ENCODE measurements at places on chromosomes 12 and 14.
A peak's percentile ranks its signal among the peaks of the same experiment; 100 is the strongest.

GRCh38 chr14:58060077-58060476 is 91.9 kb downstream of the ARMH4 start:
- no peak for DNase-seq

- no peak for DNase-seq
Observed at GRCh38 chr14:77950371-77951063, 150.6 kb downstream of the ADCK1 start.

GRCh38 chr12:32087306-32087705 is 19.3 kb upstream of the BICD1 start:
- no peak for DNase-seq

DNA sequence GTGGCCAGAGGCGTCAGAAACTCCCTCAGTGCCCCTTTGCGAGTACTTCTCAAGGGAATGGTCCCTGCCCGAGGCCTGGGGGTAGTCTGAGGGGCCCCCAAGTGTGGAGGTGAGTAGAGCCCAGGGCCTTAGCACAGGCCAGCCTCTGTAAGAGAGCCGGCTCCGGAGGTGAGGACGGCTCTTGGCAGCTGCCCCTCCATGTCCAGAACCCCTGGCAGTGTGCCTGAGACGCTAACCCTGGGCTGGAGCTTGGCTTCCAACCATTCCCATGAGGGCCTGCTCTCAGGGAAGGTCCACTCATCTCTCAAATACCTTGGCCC is 61.7 kb downstream of the PRMT8 start:
- DNase-seq = no peak

DNA sequence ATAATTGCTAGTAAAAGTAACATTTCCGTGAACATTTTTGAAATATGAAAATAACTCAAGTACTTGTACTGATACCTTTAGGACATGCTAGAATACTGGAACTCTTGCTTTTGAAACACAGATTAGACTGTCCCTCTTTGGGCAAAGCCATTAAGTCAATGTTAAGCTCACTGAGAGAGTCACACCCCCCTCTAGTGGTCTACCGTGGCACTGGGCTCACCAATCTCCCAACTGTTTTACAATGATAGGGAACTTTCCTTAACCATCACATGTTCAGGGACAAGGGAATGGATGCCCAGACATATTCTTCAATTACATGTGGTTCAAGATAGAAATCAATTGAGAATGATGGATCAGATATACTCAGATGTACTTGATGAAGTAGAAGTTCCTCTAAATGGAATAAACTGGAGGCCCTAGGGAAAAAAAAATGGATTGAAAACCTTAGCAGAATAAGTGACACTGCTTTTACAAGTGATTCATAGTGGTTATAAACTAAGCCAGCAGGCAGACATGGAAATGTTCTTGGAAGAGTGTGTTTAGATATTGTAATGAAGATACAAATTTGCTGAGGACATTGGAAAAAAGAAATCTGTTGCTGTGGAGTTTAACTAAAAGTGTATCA is 17.8 kb downstream of the NANOG start:
- peak; percentile 79 for DNase-seq

DNA sequence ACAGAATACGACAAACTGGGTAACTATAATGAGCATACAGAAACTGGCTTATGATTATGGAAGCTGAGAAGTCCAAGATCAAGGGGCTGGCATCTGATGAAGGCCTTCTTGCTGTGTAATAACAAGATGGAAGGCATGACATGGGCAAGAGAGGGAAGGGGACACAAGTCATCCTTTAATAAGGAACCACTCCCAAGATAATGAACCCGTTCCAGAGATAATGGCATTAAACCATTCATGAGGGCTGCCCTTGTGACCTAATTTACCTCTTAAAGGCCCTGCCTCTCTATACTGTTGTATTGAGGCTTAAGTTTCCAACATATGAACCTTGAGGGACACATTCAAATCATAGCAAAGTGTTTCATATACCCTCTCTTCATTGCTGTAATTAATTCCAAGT is 4.6 kb upstream of the VTI1B start:
- DNase-seq = no peak

Measured in neural progenitor cell (in vitro differentiated cells).